ENCODE measurements at places on chromosomes 11 and 22. TPM values are rescaled to one million over a fixed set of nuclear protein-coding genes. Genes with fewer than 3 reads are reported as not detected.
A peak's percentile ranks its signal among the peaks of the same experiment; 100 is the strongest.

DNA sequence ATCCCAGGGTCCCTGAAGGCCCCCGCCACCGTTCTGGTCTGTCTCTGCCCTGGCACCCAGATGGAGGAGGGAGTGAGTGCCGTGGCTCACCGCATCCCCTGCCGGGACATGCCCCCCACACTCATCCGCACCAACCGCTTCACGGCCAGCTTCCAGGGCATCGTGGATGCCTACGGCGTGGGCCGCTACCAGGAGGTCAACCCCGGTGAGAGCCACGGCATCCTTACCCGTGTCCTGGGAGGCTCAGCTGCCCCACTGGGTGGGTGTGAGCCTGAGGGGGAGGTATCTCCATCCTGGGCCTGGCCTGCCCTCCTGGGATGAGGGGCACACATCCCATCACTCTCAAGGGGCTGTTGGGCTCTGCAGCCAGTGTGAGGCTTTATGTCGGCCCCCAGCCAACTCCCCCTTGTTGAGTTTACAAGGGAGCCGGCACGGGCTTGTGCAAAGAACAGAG is 6.1 kb downstream of the TCIRG1 start:
- no peak for DNase-seq

Gene NXPE1
- polyA plus RNA-seq: 0.08 TPM

DNA sequence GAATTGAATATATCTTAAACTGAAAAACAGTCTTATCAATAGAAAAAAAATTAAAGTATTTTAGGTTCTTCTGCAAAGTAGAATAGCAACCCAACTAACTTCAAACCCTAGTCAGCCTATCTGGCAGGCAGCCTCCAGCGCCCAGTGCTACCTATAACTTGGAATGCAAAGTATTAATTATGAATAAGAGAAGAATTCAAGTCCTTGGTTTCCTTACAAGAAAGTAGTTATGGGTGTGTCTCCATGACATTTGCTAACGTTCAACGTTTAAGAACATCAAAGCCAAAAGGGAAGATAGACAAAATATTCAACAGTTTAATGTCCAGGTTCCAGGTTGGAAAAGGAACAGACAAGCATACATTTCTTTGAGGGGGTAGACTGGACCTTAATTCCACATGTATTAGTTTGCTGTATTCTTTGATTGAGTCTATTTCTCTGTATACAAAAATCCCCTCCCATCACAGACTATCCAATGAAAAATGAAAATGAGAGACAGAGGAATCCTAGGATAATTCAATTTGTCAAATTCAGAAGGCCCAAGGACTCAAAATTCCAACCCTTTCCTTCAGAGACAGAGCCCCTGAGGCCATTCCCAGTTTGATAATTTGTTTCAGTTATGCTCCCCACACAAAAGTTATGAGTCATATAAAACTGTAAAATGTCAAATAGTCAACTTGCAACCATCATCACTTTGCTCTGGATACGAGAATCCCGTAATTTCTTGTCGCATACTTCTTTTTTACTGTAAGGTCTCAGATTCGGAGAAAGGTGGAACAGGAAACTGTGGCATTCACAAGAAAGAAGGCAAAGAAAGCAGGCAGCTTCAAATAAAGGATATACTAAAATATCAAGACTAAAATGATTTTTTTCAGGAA is 83.7 kb upstream of the CHRM4 start:
- DNase-seq: no peak

GRCh38 chr11:120260616-120261015 is 20.7 kb downstream of the POU2F3 start:
- no peak for DNase-seq

- no peak for DNase-seq
Observed at GRCh38 chr11:118618991-118619375, 11.6 kb downstream of the PHLDB1 start.

DNA sequence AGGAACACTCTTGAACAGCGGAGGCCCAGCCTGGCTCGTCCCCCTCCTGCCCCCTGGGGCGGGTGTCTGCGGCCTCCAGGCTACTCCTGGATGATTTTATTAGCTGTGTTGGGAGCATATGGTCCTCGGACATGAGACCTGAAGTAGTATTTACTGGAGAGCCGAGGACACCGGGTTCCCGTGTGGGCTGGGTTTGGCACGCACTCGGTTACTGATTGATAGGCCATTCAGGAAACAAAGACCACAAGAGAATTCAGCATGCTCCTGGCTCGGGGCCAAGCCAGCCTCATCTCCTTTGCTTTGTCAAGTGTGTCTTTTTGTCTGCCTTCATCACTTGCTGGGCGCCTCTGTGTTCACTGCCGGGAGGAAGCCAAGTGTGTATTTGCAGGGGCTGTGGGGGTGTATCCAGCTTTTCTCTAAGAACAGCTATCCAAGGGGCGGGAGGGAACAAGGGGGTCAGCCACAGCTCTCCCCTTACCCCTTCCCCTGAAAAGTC is 9.7 kb downstream of the FXYD2 start:
- peak; percentile 82 for DNase-seq

- DNase-seq: no peak
Observed at GRCh38 chr22:32535531-32536190, 61.0 kb downstream of the FBXO7 start.

- peak; percentile 4 for DNase-seq
Observed at GRCh38 chr11:76673176-76674142, 2.9 kb upstream of the LRRC32 start.

GRCh38 chr11:83303316-83303715 is 17.1 kb upstream of the CCDC90B start:
- no peak for DNase-seq

Gene LRP4
- polyA plus RNA-seq: 25.2 TPM

Gene OR8D4
- 0.06 TPM for polyA plus RNA-seq

Gene ISX
- 0.39 TPM for polyA plus RNA-seq

GRCh38 chr22:20937794-20938671 is 20.8 kb downstream of the CRKL start:
- no peak for DNase-seq

DNA sequence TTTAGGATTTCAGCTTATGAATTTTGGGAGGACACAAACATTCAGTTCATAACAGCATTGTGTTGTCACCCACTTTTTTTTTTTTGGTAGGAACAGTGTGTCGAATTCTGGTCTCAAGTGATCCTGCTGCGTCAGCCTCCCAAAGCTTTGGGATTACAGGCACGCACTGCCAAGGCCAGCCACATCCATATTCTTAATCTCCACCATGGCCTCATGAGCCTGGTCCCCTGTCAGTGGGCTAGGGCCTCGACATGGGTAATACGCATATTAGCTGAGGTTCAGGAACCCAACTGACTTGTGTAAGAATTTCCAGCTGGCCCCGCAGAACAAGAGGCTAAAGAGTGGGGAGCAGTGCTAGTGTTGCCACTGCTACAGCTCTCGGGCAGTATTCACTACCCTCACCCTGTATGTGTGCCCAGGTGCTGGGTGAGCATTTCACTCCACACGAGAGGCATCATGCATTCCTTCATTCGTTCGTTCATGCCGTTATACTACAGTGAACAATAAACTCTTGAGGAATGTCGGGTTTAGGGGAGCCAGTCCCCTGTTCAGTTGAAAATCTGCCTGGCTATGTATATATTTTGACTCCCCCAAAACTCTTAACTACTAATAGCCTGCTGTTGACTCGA is 5.2 kb upstream of the VPREB1 start:
- no peak for DNase-seq

- no peak for DNase-seq
Observed at GRCh38 chr22:17492247-17492646, 71.1 kb upstream of the SLC25A18 start.

GRCh38 chr11:77361184-77361583 is 59.7 kb upstream of the GDPD4 start:
- DNase-seq: no peak

- no peak for DNase-seq
Observed at GRCh38 chr11:35765211-35765610, 102.6 kb downstream of the TRIM44 start.

DNA sequence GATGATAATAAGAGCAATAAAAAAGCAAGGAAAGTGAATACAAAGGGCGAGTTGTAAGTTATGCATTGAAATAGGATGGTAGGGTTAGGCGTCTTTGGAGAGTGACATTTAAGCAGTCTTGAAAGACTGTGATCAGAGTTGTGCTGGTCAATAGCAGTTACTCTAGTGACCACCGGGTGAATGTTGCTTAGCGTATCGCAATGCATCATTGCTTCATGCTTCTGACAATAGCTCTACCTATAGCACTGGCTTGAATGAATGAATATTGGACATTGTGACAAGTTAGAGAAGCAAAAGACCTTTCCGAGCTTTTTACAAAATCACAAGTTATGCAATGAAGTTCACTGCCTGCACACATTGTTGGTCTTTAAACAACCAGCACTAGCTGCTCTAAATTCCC is 7.7 kb upstream of the OR8B12 start:
- DNase-seq: no peak

DNA sequence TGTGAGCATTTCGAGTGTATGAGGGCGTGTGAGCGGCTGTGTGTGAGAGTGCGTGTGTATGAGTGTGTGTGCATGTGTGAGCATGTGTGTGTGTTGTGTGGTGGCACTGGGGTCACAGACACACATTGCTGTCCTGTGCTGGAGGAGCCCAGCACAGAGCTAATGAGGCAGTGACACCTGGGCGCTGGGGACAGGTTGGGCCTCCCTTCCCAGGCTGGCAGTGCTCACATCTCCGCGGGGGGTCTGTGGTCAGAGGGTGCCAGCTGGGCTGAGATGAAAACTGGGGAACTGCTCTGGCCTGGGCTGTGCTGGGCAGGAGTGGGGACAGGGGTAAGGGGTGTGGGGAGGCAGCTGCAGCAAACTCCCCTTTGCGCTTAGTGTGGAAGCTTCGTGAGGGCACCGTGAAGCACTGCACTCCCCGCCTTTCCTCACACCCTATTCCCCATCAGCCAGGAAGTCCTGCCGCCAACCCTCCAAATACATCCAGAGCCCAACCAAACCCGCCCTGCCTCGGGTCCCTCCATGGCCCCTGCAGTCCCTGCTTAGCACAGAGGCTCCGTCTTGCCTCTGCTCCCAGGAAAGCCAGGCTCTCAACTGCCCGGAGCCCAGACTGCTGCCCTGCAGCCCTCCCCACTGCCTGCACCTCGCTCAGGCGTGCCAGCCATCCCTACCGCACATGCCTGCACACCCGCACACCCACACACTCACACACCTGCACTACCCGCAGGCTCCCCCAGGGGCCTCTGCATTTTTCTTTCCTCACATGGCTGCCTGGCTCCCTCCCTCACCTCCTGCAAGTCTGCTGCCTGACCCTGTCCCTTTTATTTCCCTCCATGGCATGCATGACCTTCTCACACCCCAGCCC is 62.0 kb upstream of the THY1 start:
- DNase-seq: peak; percentile 25

Gene ACRV1
- 1.4 TPM for polyA plus RNA-seq

Gene GSTT2
- 1.3 TPM for polyA plus RNA-seq

DNA sequence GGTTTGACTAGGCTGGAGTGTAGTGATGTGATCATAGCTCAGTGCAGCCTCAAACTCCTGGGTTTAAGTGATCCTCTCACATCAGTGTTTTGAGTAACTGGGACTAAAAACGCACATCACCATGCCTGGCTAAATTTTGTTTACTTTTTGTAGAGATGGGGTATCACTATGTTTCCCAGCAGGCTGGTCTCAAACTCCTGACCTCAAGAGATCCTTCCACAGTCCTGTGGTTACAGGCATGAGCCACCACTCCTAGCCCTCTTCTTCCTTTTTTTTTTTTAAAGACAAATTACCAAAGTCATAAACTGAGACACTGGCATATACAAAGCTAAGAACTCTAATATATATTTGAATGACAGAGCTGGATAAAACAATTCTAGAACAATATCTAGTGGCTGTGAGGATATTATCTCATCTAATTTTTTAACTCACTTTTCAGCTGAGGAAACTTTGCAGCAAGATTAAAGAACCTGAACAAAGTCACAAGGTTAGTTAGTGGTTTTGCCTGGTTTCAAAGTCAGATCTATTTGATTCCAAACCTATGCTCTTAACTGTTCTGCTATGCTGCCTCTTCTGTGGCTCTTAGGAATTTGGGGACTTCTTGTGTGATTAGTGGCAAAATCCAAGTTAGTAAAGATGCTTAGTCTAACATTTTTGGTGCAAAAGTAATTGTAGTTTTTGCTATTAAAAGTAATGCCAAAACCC is 95.3 kb upstream of the RAG2 start:
- DNase-seq: no peak

Gene CRYBB2
- 1.3 TPM for polyA plus RNA-seq

Gene CRYAB
- polyA plus RNA-seq: 29.6 TPM

Gene PRG3
- 0.98 TPM for polyA plus RNA-seq

Gene RHOD
- 10.6 TPM for polyA plus RNA-seq

GRCh38 chr11:28346209-28346608 is 238.0 kb downstream of the METTL15 start:
- no peak for DNase-seq

Gene SYCE3
- polyA plus RNA-seq: not detected

Gene MFRP
- not detected for polyA plus RNA-seq

Gene SYT8
- polyA plus RNA-seq: 0.21 TPM

Measured in left lung (tissue), 14 donors.